ENCODE measurements at places on chromosomes 16 and 17. TPM values are rescaled to one million over a fixed set of nuclear protein-coding genes. Genes with fewer than 3 reads are reported as not detected.
A peak's percentile ranks its signal among the peaks of the same experiment; 100 is the strongest.

DNA sequence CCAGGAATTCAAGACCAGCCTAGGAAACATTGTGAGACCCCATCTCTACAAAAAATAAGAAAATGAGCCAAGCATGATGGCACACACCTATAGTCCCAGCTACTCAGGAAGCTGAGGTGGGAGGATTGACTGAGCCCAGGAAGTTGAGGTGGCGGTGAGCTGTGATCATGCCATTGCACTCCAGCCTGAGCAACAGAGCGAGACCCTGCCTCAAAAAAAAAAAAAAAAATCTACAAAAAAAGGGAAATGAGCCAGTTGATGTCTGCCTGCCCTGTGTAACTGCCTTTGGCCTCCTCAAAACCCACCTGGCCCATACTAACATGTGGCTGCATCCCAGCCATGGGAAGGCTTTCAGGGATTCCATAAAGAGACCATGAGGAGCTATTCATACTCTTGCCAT is 4.5 kb downstream of the RANBP10 start:
- no peak overlapping the region for H3K4me3 ChIP-seq
- H3K27ac ChIP-seq = no peak overlapping the region

DNA sequence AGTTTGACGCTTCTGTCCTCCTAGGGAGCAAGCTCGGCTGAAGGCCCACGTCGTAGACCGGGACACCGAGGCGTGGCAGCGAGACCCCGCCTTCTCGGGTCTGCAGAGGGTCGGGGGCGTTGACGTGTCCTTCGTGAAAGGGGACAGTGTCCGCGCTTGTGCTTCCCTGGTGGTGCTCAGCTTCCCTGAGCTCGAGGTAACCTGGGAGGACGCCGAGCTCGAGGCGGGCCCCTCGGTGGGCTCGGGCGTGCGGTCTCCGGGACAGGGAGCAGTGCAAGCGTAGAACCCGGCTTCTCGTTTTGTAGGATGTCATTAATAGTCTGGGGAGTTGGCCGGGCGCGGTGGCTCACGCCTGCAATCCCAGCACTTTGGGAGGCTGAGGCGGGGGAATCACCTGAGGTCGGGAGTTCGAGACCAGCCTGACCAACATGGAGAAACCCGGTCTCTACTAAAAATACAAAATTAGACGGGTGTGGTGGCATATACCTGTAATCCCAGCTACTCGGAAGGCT is 715 bp downstream of the ENDOV start:
- peaks cover 24% of the 10 kb centered on the region for H3K36me3 ChIP-seq
- peak overlapping the region; percentile 99 for H3K27ac ChIP-seq
- peak overlapping the region; percentile 100 for H3K4me3 ChIP-seq

GRCh38 chr17:75566416-75566815 is 21.2 kb upstream of the MYO15B start:
- H3K4me1 ChIP-seq = peaks cover 4% of the 10 kb centered on the region
- DNase-seq = no peak
- H3K27me3 ChIP-seq = no peaks in the 10 kb centered on the region
- H3K4me3 ChIP-seq = no peak overlapping the region
- H3K27ac ChIP-seq = no peak overlapping the region
- no peaks in the 10 kb centered on the region for H3K36me3 ChIP-seq

GRCh38 chr17:81859906-81860755 is at the start of gene P4HB:
Gene P4HB, minus strand, starts transcription at chr17:81860535. Its CDS starts 64 bp downstream, at chr17:81860471.
- peak within 1 kb of the TSS; percentile 97 for H3K27ac ChIP-seq
- peak; percentile 87 for DNase-seq
- H3K4me1 ChIP-seq = peaks cover 31% of the 10 kb centered on the region
- H3K4me3 ChIP-seq = peak within 1 kb of the TSS; percentile 84
- H3K36me3 ChIP-seq = peaks cover 59% of the 10 kb centered on the region
- no peaks in the 10 kb centered on the region for H3K27me3 ChIP-seq

GRCh38 chr16:81036751-81037350 is 1.2 kb downstream of the ATMIN start:
- DNase-seq = peak; percentile 81
- H3K4me3 ChIP-seq = peak overlapping the region; percentile 84
- no peaks in the 10 kb centered on the region for H3K27me3 ChIP-seq
- peaks cover 9% of the 10 kb centered on the region for H3K4me1 ChIP-seq
- H3K27ac ChIP-seq = peak overlapping the region; percentile 64

- peak; percentile 85 for DNase-seq
- H3K27me3 ChIP-seq = no peaks in the 10 kb centered on the region
- H3K4me1 ChIP-seq = no peaks in the 10 kb centered on the region
- no peak overlapping the region for H3K27ac ChIP-seq
- H3K36me3 ChIP-seq = no peaks in the 10 kb centered on the region
Observed at GRCh38 chr16:9033125-9033830, 58.2 kb upstream of the HAPSTR1 start.

DNA sequence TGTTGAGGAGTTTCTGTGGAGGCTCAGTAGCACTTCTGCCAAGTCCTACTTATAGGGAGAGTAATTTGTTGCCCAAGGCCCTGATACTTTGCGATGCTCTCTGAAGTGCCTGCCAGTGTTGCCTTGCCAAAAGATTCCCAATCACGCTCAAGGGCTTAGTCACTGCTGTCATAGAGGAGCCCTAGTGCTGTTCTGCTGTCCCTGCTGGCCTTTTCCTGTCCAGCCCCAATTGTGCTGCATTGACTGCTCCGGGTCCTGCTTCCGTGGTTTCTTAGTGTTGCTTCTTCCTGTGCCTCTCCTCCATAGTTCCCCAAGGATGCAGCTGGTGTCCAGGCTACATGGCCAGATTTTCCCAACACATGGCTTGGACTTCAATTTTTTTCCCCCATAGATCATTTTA is 13.9 kb downstream of the NUP93 start:
- H3K27ac ChIP-seq = peak overlapping the region; percentile 49
- no peaks in the 10 kb centered on the region for H3K27me3 ChIP-seq
- H3K4me3 ChIP-seq = no peak overlapping the region
- peak; percentile 87 for DNase-seq
- H3K36me3 ChIP-seq = no peaks in the 10 kb centered on the region

GRCh38 chr16:1059310-1059709 is 13.2 kb upstream of the SSTR5 start:
- H3K4me3 ChIP-seq = no peak overlapping the region
- H3K4me1 ChIP-seq = no peaks in the 10 kb centered on the region
- H3K27ac ChIP-seq = no peak overlapping the region
- DNase-seq = no peak

DNA sequence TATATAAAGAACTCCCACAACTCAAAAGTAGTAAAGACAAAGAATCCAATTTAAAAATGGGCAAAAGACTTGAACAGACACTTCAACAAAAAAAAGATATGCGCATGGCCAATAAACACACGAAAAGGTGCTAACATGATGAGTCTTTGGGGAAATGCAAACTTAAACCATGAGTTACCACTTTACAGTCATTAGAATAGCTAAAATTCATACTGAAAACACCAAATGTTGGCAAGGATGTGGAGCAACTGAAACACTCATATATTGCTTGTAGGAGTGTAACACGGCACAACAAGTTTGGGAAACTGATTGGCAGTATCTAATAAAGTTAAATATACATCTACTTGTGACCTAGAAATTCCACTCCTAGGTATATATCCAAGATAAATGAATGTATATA is 3.0 kb upstream of the PIK3R5 start:
- peaks cover 22% of the 10 kb centered on the region for H3K27me3 ChIP-seq
- H3K4me3 ChIP-seq = no peak overlapping the region
- DNase-seq = no peak
- no peak overlapping the region for H3K27ac ChIP-seq

- no peaks in the 10 kb centered on the region for H3K36me3 ChIP-seq
- H3K27me3 ChIP-seq = peaks cover 25% of the 10 kb centered on the region
- no peaks in the 10 kb centered on the region for H3K4me1 ChIP-seq
- no peak for DNase-seq
- H3K4me3 ChIP-seq = no peak overlapping the region
- no peak overlapping the region for H3K27ac ChIP-seq
Observed at GRCh38 chr16:4988647-4989046, 30.5 kb downstream of the SEC14L5 start.

DNA sequence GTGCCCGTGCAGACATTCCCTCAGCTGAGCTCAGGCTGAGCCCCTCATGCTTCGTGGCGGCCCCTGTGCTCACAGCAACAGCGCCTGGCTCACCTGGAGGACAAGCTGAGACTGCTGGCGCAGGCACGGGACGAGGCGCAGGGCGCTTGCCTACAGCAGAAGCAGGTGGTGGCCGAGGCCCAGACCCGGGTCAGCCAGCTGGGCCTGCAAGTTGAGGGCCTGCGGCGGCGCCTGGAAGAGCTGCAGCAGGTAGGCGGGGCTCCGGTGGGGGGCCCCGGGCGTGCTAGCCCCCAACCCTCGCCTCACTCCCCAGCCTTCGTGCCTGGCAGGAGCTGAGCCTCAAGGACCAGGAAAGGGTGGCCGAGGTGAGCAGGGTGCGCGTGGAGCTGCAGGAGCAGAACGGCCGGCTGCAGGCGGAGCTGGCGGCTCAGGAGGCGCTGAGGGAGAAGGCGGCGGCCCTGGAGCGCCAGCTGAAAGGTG is 1.4 kb upstream of the RAC3 start:
- H3K4me3 ChIP-seq = no peak overlapping the region
- DNase-seq = no peak
- H3K27me3 ChIP-seq = no peaks in the 10 kb centered on the region
- no peaks in the 10 kb centered on the region for H3K36me3 ChIP-seq

DNA sequence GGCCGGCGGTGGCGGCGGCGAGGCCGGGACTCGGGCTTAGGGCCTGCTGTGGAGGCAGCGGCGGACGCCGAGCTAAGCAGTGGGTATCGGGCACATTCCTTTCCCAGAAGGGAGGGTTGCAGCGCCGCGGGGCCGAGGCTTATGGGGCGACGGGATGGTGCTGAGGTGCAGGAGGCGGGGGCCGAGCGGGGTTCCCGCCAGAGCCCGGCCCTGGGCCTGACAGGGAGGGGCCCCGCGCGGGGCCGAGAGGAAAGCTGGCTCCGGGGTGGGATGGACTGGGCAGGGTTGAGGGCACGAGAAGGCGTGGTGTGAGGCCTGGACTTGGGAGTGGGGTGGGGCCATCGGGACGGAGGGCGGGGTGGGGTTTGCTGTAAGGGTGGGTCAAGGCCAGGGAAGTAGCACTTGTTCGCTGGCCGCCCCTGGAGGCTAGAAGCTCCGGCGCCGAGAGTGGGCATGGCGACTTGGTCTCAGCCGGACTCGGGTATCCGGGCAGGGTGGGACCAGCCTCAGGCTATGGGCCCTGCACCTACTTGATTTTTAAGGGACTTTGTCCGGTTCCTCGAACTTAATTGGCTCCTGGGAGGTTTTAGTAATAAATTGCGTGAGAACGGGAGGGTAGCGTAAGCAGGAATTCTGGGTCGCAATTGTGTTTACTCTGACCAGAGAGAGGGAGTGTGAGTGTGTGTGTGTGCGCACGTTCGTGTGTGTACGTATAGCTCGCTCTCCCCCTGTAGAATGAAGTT is 396 bp downstream of the NFE2L1 start:
- peaks cover 9% of the 10 kb centered on the region for H3K36me3 ChIP-seq
- peak overlapping the region; percentile 96 for H3K27ac ChIP-seq
- H3K4me1 ChIP-seq = peaks cover 69% of the 10 kb centered on the region
- peak overlapping the region; percentile 84 for H3K4me3 ChIP-seq
- H3K27me3 ChIP-seq = no peaks in the 10 kb centered on the region

DNA sequence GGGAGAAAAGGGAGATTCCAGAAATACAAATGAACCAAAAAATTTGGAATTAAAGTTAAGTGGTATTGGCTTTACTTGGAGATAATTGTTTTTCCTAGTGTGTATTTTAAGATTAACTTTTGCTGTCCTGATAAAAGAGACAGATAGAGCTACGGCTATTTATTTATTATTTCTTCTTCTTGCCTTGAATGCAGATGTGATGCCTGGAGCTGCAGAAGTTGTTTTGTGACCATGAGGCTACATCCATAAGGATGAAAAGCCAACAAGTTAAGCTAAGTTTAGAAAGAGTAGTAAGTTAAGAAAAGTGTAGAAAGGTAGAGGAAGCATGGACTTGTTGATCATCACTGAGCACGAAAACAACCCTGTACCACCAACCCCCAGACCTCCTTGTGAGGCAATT is 41.7 kb downstream of the SOX9 start:
- no peak for DNase-seq
- H3K36me3 ChIP-seq = no peaks in the 10 kb centered on the region
- H3K4me3 ChIP-seq = no peak overlapping the region
- no peaks in the 10 kb centered on the region for H3K4me1 ChIP-seq
- no peaks in the 10 kb centered on the region for H3K27me3 ChIP-seq
- no peak overlapping the region for H3K27ac ChIP-seq

- H3K4me3 ChIP-seq = no peak overlapping the region
- no peaks in the 10 kb centered on the region for H3K27me3 ChIP-seq
- no peak overlapping the region for H3K27ac ChIP-seq
- H3K4me1 ChIP-seq = no peaks in the 10 kb centered on the region
- H3K36me3 ChIP-seq = peaks cover 44% of the 10 kb centered on the region
Observed at GRCh38 chr17:47925678-47925988, 15.7 kb upstream of the PNPO start.

Gene ATP6V0A1
- total RNA-seq = 52.5 TPM

Gene COG4
- 51.3 TPM for total RNA-seq

Gene NPIPA1
- total RNA-seq = 52.1 TPM

Gene GFER
- 8.7 TPM for total RNA-seq

Gene TRAF4
- 36.8 TPM for total RNA-seq

Gene ATP5PD
- 240 TPM for total RNA-seq

Measured in osteoblast (primary cell).